HFF-Myc (cell line): ENCODE measurements at places on chromosomes 1 and 21.

DNA sequence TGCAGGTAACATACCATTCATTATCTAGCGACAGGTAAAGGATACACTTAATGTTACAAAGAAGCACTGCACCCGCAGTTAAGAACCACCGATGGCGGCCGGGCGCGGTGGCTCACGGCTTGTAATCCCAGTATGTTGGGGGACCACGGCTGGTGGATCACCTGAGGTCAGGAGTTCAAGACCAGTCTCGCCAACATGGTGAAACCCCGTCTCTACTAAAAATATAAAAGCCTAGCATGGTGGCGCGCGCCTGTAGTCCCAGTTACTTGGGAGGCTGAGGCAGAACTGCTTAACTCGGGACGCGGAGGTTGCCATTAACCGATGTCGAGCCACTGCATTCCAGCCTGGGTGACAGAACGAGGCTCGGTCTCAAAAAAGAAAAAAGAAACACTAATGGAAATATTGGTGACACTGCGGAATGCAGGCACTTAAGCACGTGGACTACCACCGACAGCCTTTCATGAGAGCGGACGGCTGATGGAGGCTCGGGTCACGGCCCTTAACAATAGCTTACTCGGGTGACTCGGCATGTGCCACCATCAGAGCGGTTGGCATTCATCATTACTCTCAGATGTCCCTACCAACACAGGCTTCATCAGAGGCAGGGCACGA lies 542 bp downstream of the GAS5 start:
- DNase-seq, result no peak

GRCh38 chr21:45747802-45748445 lies 104.4 kb downstream of the PCBP3 start:
- DNase-seq, result no peak

GRCh38 chr1:178039891-178040290 lies 54.0 kb upstream of the RASAL2 start:
- DNase-seq, result no peak

DNA sequence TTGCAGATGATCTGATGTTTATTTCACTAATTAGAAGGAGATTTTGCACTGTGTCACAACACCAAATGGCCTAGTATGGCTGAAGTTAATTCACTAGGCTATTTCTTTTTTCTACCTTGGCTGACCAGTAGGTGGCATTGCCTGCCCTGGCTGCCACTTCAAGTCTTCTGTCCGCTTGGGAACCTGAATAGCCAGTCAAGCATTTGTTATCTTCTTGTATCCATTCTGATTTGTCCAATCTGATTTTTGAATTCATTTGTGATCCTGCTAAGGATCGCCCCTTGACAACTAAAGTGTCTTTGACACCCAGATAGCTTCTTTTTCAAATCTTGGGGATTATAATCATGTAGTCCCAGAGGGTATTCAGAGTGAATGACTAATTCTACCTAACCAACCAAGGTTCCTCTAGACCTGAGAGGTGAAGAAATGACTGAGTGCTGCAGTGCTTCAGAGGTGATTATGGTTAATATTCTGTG lies 99.4 kb downstream of the GIPC2 start:
- peak; percentile 46 for DNase-seq

GRCh38 chr1:15110867-15111230 lies 42.7 kb upstream of the TMEM51 start:
- no peak for DNase-seq

GRCh38 chr1:22527122-22527521 lies 36.2 kb upstream of the EPHA8 start:
- no peak for DNase-seq

- no peak for DNase-seq
Measured at GRCh38 chr1:63821091-63822005, 47.5 kb downstream of the ROR1 start.

DNA sequence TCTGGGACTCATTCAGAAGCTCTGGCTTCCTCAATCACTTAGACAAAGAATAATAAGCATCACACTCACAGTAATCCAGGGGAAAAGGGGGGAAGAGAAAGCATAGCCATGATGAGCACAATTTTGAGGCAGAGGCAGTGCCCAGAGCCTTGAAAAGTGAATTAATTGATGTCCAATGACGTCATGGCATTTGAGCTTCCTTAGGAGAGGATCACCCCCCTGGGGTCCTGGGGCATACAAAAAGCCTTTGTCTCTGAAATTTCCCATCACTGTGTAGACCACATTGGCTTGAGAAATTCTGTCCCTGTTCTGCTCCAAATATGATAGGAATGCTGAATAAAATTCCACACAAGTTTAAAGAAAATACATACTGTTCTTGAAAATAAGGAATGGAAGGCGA lies 84.3 kb upstream of the COA6 start:
- no peak for DNase-seq

GRCh38 chr1:233082778-233083550 lies 132.6 kb downstream of the NTPCR start:
- DNase-seq, result no peak

DNA sequence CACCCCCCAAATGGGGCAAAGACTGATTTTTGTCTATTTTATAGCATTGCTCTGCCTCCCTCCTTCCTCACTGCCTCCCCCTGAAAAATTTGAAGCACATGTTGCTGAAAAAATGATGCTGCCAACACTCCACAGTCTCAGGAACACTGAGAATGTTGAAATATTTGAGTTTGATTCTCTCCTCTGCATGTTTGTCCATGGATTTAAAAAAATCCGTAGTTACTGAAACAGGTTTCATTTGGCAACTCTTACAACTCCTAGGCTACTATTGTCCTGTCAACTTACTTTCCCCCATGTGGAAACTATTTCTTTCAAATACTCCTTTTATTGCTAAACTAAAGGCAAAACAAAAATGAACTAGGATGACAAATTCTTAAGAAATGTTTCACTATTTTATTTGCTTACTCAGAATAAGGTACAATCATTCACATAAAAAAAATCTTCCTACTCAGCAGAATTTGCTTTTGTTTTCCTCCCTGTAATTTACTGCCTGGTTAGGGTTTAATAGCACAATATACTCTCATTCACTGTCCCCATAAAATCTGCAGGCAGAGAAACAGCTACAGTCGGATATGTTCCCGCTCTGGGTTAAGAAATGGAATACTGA lies 50.2 kb downstream of the C21orf91 start:
- DNase-seq, result no peak

- DNase-seq, result no peak
Measured at GRCh38 chr1:3510136-3510955, 55.9 kb downstream of the ARHGEF16 start.

DNA sequence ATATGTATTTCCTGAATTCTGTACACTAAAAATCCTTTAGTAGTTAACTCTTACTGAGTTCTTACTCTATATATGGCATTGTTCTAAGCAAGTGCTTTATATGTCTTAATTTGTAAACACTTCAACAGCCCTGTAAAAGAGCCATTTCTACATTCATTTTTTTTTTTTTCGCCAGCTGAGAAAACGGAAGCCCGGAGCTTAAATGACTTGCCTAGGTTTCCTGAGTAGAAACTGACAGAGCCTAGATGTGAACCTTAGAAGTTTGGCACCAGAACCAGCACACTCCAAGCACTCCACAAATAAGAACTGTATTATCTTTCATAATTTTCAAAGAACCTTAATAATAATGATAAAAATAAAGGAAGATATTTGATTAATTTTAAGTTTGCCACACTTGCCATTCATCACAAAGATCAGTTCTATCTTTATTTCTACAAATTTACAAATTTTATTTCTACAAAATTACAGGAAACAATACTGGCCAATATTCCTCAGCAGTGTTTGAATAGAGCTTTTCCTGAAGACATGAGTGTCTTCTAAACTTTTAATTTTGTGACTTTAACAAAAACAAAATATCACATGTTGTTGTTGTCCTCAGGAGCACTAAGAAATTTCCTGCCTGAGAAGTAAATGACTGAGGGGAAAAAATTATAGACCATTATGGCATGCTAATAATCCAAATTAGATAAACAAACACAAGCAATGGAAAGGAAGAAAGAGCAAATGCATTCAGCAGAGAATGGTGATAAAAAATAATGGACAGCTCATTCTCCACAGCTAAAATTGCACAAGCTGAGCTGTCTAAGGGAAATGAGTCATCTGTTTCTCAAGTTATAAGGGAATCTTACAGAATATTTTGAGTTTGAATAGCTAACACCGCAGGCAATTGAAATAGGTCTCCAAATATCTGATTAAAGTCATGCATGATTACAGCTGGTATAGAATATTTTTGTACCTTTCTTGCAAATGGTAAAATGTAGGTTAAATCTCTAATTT lies 71.2 kb downstream of the DPYD start:
- DNase-seq, result peak; percentile 59

GRCh38 chr1:77347646-77348045 lies 65.8 kb downstream of the AK5 start:
- peak; percentile 65 for DNase-seq

GRCh38 chr1:46410156-46411009 lies 16.3 kb downstream of the FAAH start:
- DNase-seq, result no peak

GRCh38 chr1:32647308-32648134 lies 2.8 kb downstream of the ZBTB8OS start:
- DNase-seq, result no peak

DNA sequence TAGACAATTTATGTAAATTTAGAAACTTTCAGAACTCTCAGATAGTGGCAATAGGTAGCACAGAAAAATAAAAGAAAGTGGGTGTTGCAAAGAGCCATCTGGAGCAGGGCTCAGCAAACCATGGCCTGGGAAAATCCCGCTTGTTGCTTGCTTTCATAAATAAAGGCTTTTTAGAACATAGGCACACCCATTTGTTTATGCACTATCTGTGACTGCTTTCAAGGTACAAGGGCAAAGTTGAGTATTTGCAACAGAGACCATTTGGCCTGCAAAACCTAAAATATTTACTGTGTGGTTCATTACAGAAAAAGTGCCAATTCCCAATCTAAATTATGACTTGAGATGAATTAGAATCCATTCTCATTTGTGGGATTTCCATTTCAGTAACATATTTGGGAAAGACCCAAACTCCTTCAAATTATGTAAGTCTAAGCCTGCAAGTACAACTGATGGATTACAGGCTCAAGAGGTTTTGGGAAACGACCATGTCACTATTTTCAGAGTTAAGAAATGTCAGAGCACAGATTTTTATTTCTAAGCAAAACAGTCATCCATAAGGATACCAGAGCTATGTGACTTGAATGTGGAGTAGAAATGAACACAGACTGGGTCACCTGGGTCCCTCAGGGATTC lies 43.5 kb upstream of the DPT start:
- DNase-seq, result no peak

DNA sequence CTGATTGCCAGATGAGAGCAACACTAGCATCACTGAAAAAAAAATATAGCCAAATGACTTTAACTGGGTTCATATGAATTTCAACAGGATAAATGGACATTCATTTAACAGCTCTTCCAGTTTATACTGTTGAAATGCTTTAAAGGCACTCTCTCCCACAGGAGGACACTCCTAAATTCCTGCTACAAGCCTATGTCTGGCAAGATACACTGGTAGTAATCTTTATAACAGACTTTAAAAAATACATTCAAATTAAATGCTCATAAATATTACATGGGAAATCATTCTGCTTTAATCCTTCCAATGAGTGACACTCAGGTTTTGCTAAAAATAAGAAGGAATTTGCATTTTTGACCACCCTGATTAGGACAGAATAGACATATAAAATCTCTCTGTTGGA lies 526.7 kb upstream of the ADAMTS5 start:
- no peak for DNase-seq

DNA sequence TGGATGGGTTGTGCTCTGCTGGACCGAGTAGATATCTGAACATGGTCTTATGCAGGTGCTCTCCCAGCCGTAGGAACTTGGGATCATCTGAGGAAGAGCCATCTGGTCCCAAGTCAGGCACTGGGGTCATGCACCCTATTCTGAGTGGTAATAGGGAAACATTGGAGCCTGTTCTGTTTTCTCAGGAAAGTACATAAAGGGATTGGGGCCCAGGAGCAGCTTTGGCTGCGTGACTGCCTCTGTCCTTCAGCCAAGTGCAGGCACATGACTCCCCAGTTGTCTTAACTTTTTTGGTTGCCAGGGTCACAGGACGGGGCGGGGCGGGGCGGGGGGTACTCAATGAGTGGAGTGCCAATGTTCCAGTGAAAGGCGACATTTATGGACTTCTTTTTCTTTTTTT lies 11.5 kb downstream of the PFKFB2 start:
- DNase-seq, result no peak

- no peak for DNase-seq
Measured at GRCh38 chr1:225828706-225829345, 18.9 kb downstream of the EPHX1 start.

DNA sequence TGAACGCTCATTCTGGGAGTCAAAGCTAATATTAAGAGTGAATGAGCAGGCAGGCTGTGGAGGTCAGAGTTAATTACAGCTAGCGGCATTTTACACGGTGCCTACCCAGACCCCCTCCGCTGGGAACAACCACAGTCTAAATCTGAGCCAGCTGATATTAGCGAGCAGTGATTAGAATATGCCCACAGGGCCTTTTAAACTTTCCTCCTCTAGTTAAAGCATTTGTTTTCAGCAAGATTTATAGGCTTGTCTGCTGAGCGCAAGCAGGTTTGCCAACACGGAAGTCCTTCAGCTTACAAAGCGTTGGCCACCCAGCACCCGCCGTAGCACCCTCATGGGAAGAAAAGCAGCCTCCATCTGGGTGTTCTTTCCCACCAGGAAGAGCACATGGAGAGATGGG lies 72.1 kb downstream of the LMX1A start:
- DNase-seq, result no peak

DNA sequence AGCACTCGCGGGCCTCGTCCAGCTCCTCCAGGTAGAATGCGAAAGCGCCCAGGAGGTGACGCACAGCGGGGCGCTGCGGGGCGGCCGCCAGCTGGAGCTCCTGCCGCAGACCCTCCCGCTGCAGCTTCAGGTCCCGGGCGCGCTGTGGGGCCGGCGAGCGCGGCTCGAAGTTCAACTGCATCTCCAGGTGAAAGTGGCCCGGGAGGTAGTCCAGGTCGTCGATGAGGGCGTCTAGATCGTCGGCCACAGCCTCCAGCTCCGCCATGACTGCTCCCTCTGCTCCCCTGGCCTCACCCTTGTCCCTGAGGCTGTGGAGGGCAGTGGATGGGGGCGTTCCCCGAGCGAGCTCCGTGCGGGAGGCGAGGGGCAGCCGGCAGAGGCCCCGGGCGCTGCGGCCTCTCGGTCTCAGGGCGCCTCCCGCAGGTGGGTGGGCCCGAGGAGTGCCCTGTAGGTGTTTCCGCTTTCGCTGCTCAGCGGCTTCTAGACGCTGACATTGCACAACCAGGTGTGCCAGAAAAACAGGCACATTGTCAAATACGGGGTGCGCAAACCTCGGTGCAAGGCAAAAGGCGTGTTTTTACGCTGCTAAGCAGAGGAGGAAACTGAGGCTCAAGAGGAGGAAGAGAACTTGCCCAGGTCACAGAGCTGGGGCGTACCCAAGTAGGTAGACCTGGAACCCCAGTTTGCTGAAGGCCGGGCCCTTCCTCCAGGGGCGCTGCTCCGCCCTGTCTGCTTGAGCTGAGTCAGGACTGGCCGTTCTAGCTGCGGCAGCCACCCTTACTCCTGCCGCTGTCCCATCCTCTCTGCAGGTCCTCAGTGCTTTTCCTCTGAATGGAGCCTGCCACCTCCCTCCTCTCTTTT lies at the start of gene TTC22:
Gene TTC22, minus strand, starts transcription at position 425 of the 861 bp plus-strand sequence. Its CDS starts 160 bp downstream, at position 265.
- DNase-seq, result no peak

DNA sequence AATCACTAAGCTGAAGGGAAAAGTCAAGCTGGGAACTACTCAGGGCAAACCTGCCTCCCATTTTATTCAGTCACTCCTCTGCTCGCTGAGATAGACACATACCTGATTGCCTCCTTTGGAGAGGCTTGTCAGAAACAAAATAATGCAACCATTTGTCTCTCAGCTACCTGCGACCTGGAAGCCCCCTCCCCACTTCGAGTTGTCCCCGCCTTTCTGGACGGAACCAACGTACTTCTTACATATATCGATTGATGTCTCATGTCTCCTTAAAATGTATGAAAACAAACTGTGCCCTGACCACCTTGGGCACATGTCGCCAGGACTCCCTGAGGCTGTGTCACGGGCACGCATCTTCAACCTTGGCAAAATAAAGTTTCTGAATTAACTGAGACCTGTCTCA lies 21.5 kb upstream of the HPDL start:
- DNase-seq, result no peak
